ENCODE measurements at places on chromosomes 5 and 9.

- DNase-seq, result no peak
Measured at GRCh38 chr9:2242831-2243330, 227.7 kb downstream of the SMARCA2 start.

DNA sequence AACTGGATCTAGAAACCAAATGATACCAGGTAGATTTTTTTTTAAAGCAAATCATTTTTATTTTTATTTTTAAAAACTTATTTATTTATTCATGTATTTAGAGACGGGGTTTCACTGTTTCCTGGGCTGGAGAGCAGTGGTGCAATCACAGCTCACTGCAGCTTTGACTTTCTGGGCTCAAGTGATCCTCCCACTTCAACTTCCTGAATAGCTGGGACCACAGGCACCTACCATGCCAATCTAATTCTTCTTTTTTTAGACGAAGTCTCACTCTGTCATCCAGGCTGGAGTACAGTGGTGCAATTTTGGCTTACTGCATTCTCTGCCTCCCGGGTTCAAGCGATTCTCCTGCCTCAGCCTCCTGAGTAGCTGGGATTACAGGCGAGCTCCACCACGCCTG, 41.3 kb upstream of the CDK20 start:
- DNase-seq, result no peak

GRCh38 chr9:114225561-114226212, 70.3 kb downstream of the COL27A1 start:
- DNase-seq, result no peak

GRCh38 chr5:115070737-115071136, 99.0 kb downstream of the TRIM36 start:
- no peak for DNase-seq

GRCh38 chr5:35026280-35026840, 21.4 kb downstream of the AGXT2 start:
- no peak for DNase-seq

DNA sequence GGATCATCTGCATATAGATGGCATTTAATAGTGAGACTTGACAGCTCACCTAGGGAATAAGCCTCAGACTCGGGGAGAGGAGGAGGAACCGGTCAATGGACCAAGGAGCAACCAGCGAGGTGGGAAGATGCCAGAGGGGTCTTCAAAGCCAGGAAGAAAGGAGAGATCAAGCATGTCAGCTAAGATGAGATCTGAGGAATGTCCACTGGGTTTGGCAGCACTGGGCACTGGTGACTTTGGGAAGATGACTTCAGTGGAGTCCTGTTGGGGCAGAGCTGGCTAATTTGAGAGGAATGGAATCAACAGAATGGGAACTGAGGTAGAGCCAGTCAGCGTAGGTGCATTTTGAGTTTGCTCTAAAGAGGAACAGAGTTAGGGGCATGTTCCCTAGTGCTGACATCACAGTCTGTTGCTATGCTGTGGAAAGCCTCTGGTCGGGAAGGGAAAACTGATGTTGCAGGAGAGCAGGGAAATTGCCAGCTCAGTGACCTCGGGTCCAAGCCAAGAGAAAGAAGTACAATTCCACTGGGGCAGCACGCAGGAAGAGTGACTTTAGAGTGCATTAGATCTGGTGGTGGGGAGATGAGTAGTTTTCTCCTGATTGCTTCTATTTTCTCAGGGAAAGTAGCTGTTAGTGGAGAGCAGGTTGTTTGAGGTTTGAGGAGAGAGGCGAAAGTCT, 56.9 kb downstream of the ZNF618 start:
- no peak for DNase-seq

DNA sequence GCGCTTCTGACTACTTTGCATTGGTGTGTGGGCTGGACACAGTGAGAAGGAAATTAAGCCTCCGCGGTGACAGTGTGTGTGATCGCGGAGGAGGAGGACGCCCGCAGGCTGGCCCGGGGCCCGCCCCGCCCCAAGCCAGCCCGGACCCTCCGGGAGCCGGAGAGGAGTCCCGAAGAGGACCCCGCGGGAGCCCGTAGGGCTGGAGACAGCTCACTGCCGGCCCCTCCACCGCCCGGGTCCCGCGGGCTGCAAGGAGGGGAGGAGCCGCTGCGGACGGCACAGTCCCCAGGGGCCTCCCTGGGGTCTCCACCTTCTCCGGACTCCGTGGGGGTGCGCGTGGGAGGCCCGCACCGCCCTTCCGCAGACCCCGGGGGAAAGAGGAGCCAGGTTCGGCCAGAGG, 146.4 kb upstream of the ERCC6L2 start:
- no peak for DNase-seq

DNA sequence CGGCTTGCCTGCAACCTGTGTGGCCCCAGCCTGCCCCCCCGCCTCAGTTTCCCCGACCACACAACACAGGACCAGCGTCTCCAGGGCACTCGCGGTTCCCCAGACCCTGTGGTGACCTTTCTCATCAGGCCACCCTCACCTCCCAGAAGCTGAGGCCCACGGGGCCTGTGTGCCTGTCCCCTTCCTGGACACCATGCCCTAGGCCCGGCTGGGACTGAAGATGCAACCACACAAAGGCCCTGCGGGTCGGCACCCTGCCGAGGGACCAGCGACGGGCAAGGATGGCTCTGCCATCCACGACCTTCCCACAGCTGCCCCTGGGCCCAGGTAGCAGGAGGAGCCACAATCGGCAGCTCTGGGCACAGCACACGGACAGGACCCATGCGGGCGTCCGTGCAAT, 34.8 kb downstream of the SLC12A7 start:
- no peak for DNase-seq

- DNase-seq, result no peak
Measured at GRCh38 chr5:155914766-155915165, 412.2 kb upstream of the SGCD start.

- DNase-seq, result no peak
Measured at GRCh38 chr5:175860531-175861045, 10.8 kb upstream of the CPLX2 start.

DNA sequence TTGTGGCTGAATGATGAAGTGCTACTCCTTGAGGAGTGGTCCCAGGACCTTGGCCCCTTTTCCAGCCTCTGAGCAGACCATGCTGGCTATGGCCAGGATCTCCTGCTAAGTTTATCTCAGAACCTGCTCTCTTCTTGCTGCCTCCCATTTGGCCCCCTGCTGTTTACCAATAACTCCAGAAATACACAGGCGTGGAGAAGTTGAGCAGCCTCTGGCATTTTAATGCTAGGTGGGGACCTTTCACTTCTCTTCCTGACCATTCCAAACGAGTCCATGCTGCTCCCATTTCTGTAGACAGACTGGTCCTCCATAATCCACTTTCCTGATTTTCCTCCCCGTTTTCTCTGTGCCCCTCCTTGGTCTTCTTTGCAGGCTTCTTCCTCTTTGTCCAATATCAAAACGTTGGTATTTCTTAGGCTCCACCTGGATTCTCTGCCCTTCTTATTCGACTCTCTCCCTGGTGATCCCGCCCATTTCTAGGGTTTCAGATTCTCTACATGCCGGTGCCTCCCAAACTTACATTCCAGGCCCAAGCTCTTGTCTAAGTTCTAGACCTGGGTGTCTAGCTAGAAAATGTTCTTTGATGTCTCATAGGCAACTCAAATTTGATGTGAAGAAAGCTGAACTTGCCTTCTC, 33.4 kb upstream of the TNFAIP8 start:
- no peak for DNase-seq

DNA sequence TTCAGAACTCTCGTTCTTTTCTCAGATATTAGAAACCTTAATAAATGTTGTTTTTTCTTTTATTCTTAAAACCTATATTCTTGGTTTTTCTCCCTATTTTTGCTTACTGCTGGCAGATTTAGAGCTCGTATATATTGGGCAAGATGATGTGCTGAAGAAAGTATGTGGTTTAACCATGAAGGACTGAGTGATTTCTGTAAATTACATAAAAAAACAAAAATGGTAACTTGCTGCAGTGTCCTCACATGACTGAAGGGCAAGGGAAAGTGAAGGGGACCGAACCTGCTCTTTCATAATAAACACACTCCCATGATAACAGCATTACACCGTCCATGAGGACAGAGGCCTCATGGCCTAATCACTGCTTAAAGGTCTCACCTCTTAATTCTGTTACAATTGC, 393.8 kb upstream of the ZNF608 start:
- DNase-seq, result no peak

GRCh38 chr9:93200449-93200742, 16.5 kb downstream of the WNK2 start:
- no peak for DNase-seq

- DNase-seq, result no peak
Measured at GRCh38 chr9:33992632-33993031, 56.1 kb downstream of the UBAP2 start.

DNA sequence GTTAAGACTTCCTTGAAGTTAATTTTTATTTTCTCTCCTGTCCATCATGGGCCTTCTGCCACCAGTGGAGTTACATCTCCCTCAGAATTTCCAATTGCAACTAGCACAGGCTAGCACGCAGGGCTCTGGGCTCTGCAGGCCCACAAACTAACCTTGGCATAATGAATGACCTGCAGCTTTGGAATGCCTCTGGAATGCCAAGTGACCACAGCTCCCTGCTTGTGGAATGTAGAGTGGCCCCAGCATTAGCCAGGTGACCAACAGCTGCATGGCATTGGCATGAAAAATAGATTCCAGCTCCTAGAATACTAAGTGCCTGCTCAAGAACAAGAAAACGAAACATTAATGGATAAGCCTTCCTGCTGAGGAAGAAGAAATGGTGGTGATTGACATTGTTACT, 726.1 kb downstream of the BRINP1 start:
- DNase-seq, result peak; percentile 6

DNA sequence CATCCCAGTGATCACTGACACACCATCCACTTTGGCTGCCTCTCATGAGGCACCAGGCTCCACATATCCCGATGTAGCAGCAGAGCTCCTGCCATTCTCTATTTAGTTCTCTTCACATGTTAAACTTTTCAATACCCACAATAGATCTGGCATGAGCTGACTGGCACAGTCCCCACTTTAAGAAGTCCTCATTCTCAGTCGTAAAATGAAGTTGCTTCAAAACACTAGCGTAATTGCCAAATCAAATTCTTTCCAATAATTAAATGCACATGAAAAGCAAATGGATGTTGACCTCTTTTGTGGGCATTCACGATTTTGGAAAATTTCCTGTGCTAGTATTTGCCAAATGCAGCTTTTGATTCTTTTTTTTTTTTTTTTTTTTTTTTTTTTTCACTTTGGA, 32.4 kb downstream of the HAPLN1 start:
- no peak for DNase-seq

DNA sequence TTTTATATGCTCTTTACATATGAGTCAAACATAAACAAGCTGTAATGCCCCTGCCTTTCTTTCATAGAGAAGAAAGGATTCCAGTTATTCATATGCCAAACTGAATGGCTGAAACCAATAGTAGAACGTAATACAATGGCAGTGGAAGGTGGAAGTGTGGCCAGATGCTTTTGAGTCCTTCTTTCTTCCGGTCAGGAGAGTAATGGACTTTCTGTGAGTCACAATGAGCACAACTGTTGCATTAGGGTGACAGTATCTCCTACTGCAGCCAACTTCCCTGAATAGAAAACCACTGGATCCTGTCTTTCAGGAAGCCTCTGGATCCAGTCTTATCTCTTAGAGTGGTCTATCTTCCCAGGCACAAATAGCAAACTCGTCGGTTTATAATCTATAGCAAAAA, 855.2 kb downstream of the MAT2B start:
- DNase-seq, result no peak

- DNase-seq, result peak; percentile 69
Measured at GRCh38 chr9:36023260-36024048, 13.3 kb upstream of the RECK start.

- no peak for DNase-seq
Measured at GRCh38 chr9:92611621-92612285, 58.2 kb downstream of the IPPK start.

- DNase-seq, result no peak
Measured at GRCh38 chr9:107149756-107150155, 133.3 kb upstream of the RAD23B start.

DNA sequence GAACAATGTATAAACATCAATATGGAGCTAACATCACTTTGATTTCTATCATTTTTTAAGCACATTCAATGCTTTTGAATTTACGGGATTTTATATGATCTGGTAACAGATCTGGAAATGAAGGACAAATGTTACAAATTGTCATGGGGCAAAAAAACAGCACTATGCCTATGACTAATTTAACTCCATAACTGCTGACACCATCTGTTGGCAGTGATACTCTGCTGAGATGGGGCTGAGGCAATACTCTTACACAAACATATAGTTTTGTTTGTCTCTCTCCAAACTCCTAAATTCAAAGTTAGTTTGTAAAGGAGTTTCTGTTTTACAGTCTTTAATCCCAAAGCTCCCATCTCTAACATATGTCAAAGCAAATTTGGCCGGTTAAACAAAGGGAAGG, 132.5 kb upstream of the FER start:
- DNase-seq, result no peak

DNA sequence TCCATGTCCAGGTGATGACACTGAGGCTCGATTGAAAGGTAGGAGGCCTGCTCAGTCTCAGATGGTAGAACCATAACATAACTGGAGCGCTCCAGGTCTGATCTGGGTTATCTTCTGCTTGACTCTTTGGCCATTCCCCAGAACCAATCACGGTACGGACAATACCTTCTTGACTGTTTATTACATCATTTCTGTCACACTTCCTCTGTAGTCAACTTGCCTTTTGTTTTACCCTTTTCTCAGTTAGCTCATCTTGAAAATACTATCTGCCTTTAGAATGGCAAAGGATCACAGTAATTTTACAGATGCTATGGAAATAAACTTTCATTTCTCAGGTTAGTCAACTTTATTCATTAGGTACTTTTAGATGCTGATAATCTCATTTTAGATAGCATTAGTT, 22.4 kb downstream of the GLRA1 start:
- DNase-seq, result no peak

DNA sequence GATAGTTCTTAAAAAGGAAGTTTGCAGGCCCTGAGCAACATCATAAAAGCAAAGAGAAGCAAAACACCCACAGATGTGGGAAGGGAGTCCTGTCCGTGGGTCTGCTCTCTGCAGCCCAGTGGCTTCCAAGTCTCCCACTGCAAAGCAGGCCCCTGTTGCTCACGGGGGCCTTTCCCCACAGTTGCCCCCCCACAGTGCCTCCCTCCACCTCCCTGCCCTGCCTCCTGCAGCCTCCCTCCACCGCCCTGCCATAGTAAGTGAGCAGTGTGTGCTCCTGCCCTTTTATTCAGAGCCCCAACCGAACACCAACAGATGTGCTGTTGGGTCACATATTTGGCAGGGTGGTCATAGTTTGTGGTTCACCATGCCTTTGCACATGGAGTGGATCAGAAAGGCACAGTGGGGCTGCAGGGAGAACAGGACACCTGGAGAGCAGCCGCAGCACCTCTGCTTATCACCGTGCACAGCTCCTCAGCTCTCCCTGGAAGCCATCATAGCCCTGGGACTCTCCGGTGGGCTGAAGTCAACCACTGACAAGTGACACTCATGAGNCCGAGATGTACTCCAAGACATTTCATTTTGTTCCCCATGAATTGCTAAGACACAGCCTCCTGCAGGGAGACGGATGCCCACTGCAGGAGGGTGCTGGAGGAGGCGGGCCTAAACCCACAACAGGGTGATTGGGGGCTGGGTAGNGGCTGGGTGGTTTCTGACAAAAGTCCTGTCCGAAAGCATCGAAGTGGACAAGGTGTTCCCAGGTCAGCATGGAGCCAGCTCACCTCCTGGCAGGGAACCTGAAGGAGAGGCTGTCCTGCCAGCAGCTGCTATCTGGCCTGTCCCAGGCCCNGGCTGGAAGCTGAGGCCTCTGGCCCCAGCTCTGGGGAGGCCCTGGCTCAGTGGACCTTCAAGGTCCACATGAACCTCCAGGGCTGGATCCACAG, 278.9 kb downstream of the GADD45G start:
- DNase-seq, result no peak
